ENCODE measurements at places on chromosomes 1 and 21.

- no peak for DNase-seq
Observed at GRCh38 chr1:30615816-30616590, 107.4 kb downstream of the MATN1 start.

- DNase-seq = peak; percentile 20
Observed at GRCh38 chr1:150366416-150367296, 2.7 kb downstream of the RPRD2 start.

- DNase-seq = no peak
Observed at GRCh38 chr1:218297461-218297860, 12.4 kb downstream of the RRP15 start.

GRCh38 chr1:59714966-59715365 lies 99.8 kb upstream of the HOOK1 start:
- no peak for DNase-seq

DNA sequence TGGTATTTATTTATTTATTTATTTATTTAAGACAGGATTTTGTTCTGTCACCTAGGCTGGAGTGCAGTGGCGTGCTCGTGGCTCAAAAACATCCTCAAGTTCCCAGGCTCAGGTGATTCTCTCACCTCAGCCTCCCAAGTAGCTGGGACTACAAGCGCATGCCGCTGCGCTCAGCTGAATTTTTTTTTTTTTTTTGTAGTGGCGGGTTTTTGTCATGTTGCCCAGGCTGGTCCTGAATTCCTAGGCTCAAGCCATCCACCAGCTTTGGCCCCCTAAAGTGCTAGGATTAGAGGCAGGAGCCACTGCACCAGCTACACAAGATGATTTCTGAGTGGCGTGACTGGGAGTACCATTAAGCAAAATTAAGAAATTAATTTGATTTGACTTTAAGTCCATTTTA lies 31.7 kb downstream of the CNST start:
- no peak for DNase-seq

DNA sequence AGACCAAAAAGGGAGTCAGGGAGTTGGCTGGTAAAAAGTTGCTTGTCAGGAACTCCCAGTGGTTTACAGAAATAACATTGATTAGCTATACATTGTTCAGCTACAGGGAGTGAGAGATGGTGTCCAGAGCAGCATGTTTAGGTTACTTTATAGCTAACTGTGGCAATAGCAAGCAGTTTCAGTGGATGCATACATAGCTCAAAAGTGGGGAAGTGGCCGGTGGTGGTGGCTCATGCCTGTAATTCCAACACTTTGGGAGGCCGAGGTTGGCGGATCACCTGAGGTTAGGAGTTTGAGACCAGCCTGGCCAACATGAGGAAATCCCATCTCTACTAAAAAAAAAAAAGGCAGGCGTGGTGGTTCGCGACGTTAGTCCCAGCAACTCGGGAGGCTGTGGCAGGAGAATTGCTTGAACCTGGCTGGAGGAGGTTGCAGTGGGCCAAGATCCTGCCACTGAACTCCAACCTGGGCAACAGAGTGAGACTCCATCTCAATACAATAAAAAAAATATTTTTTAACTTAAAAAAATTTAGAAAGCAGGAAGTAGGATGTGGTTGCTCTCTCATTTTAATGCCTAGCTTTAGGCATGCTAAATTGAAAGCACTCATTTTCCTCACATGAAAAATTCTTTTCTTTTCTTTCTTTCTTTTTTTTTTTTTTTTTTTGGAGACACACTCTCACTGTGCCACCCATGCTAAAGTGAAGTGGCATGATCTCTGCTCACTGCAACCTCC lies 109.7 kb downstream of the PPIAL4G start:
- DNase-seq = no peak

DNA sequence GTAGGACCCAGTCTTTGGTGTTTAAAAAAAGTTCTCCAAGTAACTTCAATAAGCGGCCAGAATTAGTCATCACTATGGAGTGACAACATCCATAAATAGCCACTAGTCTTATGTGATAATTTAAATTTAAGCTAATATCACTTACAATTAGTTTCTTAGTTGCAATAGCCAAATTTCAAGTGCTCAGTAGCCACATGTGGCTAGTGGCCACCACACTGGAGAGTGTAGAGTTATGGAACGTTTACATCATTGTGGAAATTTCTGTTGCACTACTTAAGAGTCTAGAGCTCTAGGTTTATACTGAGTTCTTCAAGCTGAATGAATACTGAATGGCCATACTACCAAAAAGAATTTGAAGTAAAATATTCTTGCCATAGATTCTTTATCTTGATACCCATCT lies 121.1 kb downstream of the RUNX1 start:
- no peak for DNase-seq

DNA sequence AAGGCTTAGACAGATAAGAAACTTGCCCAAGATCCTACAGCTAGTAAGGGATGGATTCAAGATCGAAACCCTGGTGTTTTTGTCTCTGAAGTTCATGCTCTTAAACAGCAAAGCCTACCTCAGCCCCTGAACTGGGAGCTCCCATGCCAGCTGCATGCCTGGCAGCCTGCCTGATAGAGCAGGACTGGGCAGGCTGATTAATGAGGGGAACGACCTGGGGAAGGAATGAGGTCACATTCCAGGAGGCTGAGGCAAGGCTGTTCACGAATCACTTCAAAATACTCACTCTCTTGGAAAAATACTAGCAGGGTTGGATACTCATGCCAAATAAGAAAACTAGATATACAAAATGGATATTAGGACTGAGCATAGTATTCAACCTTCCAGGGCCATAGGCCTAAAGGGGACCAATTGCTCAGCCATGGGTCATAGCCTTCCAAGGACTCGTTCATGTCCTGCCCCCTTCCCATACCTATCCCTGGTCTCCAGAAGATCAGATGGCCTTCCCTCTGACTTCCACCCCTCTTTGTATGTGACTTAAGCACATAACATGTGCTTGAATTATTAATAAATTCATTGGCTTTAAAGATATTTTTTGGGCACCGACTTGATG lies 15.6 kb upstream of the TACSTD2 start:
- peak; percentile 94 for DNase-seq

- no peak for DNase-seq
Observed at GRCh38 chr1:21902026-21903012, 34.8 kb downstream of the HSPG2 start.

DNA sequence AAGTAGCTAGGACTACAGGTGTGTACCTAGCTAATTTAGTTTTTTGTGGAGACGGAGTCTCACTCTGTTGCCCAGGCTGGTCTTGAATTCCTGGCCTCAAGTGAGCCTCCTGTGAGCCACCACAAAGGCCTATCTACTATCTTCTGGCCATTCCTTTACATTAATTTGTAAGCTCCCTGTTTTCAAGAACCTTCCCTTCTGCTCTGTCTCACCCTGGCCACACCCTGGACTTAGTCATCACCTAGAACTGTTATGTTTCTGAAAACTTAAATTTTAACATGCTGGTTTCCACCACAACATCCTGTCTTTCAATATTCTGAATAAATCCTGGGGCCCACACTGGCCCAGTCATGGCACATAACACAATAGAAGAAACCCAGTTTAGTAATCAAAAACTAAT lies 4.9 kb upstream of the B4GALT3 start:
- peak; percentile 57 for DNase-seq

DNA sequence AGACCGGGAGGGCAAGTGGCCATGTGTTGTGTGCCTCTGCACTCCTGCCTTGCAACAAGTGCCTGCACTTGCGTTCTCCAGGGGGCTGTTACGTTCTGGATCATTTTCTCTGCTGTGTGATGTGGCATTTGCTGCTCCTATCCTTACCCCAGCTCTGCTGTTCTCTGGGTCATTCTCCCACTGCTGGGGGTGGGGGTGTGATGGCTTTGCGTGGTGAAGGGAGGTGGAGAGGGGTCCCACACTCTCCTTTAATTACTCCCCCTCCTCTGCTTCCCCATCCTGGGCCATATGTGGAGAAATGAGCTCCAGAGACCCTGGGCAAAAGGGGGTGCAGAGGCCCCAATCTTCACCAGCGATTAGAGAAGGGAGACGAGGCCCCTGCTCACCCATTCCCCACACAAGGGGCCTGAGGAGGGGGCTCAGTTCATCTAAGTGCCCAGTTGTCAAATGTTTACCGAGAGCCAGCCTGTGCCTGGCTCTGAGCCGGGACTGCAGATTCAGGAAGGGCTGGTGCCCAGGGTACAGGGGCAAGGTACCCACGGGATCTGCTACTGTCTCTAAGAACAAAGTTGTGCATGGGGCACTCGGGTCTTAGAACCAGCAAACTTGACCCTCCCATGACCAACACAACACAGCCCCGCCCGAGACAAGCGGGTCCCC lies 355.4 kb downstream of the PTPRU start:
- DNase-seq = no peak

DNA sequence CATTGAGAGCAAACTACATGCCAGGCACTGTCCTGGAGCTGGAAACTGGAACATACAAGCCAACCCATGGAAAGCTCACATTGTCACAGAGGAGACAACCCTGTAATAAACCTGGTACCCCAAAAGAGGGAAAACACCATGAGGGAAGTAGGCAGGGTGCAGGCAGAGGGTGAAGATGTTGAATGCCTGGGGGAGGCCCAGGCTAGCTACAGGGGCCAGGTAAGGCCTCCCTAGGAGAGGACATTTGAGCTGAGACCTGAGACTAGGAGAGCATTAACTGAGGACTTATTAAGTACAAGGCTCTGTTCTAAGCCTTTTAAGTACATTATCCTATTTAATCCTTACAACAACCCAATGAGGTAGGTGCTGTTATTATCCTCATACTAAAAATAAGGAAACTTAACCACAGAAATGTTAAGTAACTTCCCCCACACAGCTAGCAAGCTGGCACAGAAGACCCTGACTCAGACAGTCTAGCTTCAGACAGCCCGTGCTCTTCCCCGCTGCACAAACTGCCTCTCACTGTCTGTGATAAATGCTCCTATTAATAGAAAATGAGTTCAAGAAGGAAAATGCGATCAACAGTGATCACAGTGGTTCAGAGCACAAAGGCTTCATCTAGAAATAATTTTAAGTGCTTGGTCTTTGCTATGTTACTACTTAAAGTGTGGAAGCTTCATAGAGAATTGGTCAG lies 41.8 kb downstream of the ZNF281 start:
- peak; percentile 85 for DNase-seq

DNA sequence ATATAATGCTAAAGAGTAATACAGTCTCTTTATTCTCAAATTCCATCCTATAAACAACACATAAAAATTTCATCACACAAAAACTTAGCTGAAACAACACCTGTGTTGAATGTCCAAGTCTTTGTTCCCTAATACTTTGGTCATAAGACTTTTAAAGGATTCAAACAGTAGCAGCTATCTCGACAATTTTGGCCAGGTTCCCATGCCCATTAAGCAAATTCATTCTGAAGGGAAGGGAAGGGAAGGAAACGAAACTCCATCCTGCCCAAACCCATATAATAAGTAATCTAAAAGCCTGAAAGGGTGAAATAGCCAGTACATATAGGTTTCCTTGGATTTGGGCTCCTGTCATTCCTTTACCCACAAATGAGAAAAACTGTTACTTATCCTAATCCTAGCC lies 7.5 kb downstream of the IVNS1ABP start:
- DNase-seq = no peak

DNA sequence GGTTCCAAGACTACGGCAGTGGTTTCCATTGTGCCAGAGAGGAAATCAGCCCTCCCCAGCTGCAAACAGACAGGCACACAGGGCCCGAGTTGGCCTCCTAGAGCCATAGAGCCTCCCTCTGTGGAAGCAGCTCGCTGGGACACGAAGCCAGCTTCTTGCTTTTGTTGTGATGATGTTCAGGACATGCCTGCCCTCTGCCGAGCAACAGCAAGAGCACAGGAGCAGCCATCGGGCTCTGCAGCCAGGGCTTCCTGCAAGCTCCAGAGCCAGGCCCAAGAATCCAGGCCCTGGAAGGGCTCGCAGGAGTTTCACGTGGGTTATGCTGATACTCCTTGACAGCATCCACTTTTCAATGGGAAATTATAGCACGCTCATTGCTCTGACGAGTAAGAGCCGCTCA lies 18.5 kb downstream of the NPHP4 start:
- peak; percentile 51 for DNase-seq

DNA sequence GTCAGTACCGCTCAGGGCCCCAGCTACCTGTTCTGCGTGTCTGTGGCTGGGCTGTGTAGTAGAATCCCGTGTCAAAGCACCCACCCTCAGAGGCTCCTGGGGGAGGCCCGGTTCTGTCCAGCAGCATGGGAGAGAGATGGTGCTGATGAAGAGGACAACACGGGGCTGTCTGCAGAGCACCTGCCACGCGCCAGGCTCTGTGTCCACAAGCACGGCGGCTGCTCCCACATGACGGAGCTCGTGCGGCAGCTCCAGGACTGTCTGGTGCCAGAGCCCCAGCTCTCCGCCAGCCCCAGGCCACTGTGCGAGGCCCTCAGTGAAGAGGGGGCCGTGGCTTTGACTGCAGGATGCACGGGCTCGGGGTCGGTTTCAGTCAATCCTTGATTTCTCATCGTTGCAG lies 42.0 kb upstream of the TSPEAR start:
- DNase-seq = no peak

DNA sequence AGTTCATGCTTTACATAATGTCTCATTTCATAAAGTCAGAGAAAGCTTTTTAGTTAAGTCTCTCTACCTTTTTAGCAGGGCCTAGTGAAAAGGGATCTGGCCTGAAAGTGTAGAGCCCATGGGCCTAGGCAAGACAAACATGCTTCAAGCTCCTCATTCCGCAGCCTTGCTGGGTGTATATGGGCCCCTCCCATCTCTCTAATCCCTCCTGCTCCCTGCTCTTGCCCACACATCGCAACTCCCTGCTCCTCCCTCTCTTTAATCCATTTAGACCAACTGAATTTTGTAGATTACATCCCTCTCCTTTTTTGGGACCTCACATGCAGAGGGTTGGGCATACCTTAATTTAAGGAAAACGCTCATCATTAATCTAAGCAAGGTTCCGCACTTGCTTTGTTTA lies 42.3 kb upstream of the CCDC190 start:
- no peak for DNase-seq

DNA sequence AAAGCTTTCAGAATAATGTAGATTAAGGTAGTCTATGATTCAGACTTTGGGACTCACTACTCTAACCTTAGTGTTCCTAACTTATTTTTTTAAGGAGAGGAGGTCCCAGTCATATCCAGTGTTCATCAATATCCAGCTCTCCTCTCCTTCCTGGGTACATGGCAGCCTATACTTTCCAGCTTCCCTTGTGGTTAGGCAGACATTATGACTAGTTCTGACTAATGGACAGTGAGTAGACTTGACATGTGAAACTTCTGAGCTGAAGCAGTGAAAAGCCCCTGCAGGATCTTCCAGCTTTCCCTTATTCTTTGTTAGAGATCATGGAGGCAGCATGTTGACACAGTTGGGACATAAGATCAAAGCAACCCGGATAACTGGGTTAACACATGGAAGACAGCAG lies 144.2 kb downstream of the PTPRU start:
- DNase-seq = no peak
